ENCODE measurements at places on chromosomes 11 and 22.

GRCh38 chr11:11148596-11148995 lies 204.5 kb downstream of the CSNK2A3 start:
- DNase-seq, result no peak

- DNase-seq, result no peak
Measured at GRCh38 chr11:123357353-123357989, 72.6 kb upstream of the GRAMD1B start.

GRCh38 chr22:36424901-36425579 lies 37.3 kb upstream of the MYH9 start:
- DNase-seq, result no peak

DNA sequence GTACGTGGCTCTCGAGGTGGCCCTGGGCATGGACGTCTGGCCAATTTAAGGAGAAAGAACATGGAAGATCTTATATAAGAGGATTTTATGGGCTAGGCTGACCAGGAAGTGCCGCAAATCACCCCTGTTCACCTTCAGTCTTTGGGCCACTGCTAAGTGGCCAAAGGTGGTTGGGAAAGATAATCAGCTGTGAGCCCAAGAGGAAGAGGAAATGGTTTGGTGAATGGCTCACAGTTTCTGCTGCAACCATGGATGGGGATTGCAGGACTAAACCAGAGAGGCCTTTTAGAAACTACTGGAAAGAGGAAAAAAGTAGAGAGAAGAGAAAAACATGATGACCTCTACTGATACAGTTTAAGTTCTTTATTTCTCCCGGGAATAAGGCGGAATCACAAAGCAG lies 96.0 kb upstream of the ARHGAP20 start:
- DNase-seq, result no peak

DNA sequence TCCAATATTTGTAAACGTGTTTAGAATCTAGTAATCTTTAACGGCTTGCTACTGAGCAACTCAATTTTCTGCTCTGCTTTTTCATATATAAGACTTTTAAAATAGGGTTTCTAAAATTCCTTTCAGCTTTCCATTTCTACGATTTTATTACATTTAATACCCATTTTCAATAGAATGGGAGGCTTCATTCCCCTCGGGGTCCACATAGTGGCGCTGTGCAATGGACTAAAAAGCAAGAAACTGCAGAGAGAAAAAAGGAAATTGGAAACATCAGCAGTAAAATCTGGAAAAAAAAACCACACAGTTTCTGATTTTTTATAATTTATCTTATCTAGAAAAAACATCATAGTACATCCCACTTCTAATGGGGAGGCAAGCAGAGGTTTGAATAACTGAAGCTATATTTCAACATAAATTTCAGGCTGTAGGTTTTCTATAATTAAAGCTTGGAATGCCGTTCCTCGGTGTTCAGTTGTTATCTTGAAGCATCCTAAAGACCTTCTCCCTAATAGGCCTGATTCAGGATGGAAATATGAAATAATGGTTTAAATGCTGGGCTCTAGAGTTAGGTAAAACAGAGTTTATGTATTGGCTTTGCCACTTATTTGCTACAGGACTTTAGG lies 18.7 kb upstream of the JHY start:
- DNase-seq, result peak; percentile 38

DNA sequence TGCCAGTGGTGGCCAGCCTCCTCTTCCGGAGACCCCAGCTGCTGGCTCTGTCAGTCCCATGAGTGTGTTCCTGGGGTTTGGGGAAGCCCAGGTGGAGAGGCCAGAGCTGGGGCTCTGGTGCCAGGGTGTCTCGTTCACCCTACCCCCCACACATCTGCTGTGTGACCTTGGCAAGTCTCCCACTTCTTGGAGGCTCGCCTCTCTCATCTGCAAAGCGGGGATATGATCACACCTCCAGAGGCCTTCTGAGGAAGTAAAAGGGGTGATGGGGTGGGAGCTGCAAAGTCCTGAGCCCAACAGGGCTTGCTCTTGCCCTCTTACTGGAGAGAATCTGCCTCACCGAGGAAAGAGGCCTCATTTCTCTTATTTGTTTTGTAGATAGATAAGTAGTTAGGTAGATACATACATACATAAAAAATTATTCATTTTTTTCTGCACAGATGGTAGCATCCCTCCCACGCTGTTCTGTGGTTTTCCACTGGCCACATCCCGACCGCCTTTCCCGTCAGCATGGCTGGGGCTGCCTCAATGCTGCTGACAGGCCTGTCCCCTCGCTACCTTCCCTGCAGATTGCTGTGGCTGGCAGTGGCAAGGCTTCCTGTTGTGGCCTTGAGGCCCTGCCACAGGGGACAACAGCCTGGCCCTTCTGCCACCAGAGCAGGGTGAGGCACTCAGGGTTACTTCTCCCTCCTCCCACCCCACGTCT lies 23.9 kb downstream of the MYO7A start:
- DNase-seq, result no peak

DNA sequence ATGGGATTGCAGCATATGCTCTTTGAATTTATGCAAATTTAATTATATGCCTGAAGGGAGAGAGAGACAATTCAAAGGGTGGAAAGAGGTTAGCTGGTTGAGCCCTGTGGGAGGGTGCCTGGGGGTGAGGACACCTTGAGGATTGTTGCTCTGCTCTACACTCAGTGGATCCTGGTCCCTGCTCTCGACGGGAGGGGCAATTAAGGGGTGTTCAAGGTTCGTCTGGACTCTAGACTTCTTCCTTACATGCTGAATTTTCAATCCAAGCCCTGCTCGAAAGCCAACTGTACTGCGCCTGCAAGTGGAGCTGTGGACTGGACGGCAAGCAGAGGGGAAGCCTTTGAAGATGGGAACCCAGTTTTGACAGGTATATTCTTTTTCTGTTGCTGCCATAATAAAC lies 15.5 kb upstream of the OR5M11 start:
- DNase-seq, result no peak

GRCh38 chr22:34102633-34103032 lies 182.4 kb upstream of the LARGE1 start:
- DNase-seq, result no peak

DNA sequence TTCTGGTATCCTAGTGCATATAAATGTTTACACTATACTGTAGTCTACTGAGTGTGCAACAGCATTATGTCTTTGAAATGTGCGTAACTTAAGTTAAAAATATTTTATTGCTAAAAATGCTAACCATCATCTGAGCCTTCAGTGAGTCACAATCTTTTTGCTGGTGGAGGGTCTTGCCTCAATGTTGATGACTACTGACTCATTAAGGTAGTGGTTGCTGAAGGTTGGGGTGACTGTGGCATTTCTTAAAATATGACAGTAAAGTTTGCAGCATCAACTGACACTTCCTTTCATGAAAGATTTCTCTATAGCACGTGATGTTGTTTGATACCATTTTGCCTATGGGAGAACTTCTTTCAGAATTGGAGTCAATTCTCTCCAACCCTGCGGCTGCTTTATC lies 8.5 kb upstream of the CREBZF start:
- DNase-seq, result no peak

- no peak for DNase-seq
Measured at GRCh38 chr11:16397390-16397789, 41.0 kb upstream of the SOX6 start.

DNA sequence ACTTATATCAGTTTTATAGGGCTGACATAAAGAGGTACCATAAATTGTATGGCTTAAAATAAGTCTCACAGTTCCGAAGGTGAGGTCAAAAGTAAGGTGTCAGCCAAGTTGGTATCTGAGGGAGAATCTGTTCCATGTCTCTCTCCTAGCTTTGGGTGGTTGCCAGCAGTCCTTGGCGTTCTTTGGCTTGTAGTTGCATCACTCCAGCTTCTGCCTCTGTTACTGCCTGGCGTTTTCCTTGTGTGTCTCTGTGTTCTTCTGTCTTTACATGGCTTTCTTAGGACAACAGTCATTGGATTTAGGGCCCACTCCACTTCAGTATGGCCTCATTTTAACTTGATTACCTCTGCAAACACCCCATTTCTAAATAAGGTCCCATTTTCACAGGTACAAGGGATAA lies 16.7 kb downstream of the MMP7 start:
- no peak for DNase-seq

DNA sequence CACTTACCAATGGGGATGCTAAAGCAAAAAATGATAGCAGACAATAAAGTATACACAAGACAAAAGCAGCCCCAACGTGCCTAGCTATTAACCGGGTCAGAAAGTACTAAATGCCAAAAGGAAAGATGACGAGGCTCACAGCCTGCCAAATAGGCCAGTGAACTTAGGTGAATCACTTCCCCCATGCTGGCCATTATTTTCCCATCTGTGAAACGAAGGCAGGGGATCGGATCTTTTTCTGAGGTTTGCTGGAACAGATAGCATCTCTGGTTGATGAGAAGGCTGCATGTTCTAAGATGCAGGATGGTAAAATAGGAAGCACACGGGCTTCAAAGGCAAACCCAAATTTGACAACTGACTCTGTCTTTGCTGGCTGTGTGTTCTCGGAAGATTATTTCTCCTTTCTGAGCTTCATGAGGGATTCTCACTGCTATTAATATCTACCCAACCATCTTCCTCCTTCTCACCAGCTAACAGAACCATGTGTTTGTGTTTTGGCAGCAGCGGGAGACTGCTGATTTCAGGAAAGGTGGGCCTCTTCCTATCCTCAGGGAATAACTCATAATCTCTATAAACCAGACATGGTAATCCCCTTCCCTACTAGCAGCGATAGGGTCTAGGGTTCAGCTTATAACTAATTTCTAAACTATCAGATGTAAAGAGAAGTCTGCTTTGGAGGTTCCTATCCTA lies 390.7 kb downstream of the LARGE1 start:
- DNase-seq, result no peak

DNA sequence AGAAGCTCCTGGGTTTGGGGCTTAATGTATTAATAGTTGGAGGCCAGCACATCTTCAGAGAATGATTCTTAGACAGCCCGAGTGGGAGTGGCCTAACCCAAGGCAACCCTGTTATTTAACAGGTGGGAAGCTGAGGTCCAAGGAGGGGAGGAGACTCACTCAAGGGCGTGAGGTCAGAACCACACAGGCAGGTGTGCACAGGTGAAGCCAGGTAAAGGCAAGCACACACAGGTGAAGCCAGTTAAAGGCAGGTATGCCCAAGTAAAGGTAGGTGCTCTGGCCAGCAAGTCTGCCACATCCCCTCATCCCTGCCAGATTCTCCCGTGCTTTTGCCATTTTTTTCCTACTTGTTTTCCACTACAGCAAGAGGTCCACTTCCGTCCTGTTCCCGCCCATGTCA lies 2.9 kb upstream of the SHANK2 start:
- no peak for DNase-seq

- DNase-seq, result no peak
Measured at GRCh38 chr11:45285930-45286632, at the start of gene SYT13. Gene SYT13 (minus strand): TSS chr11:45286341. CDS start chr11:45286207, 134 bp downstream.

- DNase-seq, result peak; percentile 73
Measured at GRCh38 chr11:74702383-74703007, 28.7 kb downstream of the CHRDL2 start.

DNA sequence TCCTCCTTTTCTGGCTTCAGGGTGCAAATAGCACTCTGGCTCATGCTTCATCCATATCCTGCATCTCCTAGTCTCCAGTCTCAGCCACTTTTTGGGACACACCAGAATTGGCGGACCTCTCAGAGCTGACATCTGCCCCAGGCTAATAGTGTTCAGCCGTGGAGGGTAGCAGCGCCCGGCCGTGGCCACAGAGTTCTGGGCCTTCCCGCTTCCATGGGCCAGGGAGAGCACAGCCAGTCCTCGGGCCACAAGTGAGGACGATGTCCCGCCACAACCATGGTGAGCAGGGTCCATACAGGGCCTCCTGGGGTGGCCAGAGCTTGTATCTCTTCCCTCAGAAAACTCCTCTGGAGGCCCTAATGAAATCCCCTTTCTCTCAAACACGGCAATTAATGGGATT lies 26.0 kb downstream of the DKK3 start:
- DNase-seq, result no peak

DNA sequence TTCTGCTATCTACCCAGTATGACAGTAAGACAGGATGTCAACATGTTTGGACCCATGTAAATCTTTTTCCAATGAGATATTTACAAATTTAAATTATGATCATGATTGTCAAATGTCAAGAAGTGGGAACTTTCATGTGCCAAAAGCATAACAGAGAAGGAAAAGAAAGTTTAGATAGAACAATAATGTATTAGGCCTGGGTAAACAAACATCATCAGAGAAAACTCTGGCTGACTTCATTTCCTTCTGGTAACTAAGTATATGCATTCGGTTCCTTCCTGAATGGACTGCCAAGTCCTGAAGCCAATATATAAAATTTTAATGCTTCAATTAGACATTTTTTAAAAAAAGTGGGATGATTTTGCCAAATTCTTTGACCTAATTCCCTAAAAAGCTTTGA lies 16.5 kb downstream of the RNF141 start:
- DNase-seq, result no peak

DNA sequence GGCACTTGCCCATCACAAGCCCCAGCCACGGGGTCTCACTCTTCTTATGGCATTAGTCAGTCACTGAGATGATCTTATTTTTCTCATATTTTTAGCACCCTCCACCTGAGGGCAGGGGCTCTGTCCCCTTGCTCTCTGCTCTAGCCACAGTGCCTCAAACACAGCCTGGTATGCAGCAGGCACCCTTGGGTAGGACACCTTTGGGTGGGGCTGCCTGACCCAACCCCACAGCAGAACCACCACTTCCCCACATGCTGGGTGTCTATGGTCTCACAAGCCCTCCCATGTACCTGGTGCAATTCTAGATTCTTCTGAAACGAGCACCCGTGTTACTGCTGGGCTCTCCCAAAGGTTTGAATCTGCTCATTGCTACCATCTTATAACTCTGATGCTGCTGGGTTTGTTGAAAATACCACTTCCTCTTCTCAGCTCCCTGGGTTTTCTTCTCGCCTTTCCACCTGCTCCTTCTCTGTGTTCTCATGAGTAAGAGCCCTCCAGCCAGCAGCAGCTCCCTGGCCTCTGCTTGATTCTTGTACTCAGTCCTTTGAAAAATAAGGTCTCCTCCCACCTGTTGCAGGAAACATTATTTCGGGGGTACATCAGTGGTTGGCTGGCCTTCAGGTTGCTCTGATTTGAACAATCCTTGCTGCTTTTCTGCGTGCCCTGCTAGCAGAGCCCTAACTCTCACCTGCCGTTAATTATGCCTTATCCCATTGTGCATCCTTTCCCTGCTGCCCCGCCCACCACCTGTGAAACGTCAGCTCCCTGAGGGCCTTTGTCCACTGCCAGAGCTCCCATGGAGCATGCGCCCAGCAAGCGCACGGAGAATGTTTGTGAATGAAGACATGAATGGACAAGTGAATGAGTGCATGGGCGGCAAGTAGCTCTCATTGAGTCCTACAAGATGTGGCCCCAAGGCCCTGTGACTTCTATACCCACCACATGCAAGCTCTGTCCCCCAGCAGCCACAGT lies 1181.6 kb downstream of the TBC1D22A start:
- DNase-seq, result peak; percentile 7

GRCh38 chr22:48448821-48449220 lies 1378.9 kb downstream of the BRD1 start:
- no peak for DNase-seq

GRCh38 chr11:127804747-127805400 lies 782.5 kb downstream of the ETS1 start:
- no peak for DNase-seq

- no peak for DNase-seq
Measured at GRCh38 chr11:8532475-8532874, 61.6 kb downstream of the STK33 start.

GRCh38 chr22:23833017-23833751 lies 5.6 kb downstream of the DERL3 start:
- DNase-seq, result no peak

GRCh38 chr11:66846671-66847091 lies 3.4 kb downstream of the RCE1 start:
- no peak for DNase-seq

- DNase-seq, result no peak
Measured at GRCh38 chr11:58592760-58593472, 14.1 kb downstream of the ZFP91 start.

GRCh38 chr11:104705490-104706190 lies 192.6 kb downstream of the CASP12 start:
- DNase-seq, result peak; percentile 20
